ENCODE measurements at places on chromosomes 6 and 20.

DNA sequence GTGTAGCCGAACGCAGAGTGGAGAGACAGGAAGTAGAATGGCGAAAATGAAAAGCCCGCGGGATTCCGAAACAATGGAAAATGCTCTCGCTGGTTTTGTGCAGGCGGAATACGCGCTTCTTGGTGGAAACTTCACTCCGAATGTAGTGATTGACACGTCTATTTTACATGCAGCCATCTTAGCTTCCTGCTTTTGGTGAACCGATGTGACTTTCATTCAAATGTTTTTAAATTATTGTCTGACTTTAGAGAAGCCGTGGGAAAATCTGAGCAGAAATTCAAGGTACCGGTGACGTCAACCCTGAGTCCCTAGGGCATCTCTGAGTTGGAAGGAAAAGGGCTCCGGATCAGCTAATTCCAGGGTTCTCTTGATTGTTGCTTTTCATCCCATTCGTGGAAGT lies 11.4 kb downstream of the GPX5 start:
- no peak for DNase-seq

DNA sequence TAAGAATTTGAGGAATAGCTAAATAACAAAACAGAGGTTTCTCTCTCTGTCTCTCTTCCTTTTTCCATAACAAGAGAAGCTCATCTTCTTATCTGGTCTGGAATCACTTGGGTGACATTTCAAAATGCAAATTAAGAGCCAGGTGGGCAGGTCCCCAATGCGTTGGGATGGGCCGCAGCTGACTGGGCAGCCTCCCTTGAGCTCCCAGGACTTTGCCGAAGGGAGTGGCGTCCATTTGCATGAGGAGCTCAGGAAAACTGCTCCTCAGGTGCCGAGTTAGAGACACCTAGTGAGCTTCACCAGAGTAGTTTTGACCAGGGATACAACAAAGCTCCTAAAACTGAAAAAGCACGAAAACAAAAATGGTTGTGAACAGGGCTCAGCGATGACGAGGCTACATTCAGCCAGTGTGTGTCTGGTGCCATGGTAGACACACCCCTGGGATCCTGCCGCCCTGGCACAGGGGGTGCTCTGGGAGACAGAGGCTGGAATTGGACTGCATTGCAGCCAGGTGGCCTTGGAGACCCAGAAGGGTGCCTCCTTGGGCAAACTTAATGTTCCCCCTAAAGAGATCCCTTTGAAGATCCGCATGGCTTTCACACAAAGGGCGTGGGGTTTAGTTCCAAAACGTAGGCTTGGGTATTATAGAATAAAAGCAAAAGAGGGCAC lies 13.5 kb upstream of the SERPINB6 start:
- DNase-seq: no peak

- peak; percentile 86 for DNase-seq
These were observed 44.9 kb upstream of the ID1 start for GRCh38 chr20:31560094-31560745.

DNA sequence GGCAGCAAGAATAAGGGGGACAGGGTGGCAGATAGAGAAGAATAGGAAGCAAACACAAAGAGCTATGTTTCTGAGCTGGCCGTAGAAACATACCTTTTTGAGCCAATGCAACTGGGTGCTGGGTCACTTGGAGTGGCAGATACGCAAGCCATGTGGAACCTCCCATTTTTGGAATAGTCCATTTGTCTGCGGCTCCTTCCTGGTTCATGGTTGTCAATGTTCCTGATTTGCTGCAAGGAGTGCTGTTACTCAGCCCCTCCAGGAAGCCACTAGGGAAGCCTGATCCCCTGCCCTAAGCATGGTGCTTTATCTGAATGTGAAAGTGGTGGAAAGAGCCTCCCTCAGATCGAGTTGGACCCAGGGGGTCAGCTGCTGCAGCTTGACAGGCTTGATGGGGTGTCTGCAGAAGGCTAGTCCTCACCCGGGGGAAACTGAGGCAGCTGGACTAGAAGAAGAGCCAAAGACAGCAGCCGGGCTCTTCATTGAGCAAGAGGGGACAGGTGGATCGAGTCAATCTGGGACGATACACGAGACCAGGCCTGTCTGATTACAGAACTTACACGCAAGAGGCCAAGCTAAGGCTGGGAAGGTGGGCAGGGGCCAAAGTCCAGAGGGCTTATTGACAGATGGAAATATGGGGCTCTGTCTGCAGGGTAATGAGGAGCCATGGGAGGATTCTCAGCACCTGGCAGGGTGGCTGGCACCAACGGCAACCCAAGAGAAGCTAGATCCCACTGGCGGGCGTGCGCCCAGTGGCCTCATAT lies 57.4 kb upstream of the CTNNBL1 start:
- DNase-seq: no peak

GRCh38 chr6:148746363-148747144 lies at the start of gene UST:
Gene UST (plus strand): TSS chr6:148747030. CDS start chr6:148747431, 401 bp downstream.
- DNase-seq: peak; percentile 87

DNA sequence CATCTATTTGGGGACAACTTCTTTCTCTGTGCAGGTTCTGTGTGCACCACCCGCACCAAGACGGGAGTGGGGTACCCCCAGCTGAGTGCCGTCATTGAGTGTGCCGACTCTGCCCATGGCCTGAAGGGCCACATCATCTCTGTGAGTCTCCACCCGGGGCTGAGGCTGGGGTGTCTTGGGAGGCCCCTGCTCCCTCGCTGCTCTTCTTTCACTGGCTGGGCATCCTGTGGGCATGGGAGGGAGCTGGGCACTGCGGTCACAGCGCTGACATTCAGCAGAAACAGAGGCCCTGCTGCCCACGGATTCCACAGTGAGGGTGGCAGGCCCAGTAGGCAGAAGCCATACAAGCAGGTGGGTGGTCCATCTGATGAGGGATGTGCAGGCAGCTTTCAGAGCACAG lies 40.4 kb downstream of the GMPR start:
- no peak for DNase-seq

- DNase-seq: no peak
These were observed 36.1 kb upstream of the MAP7 start for GRCh38 chr6:136586295-136586694.
